T-cell (primary cell): ENCODE measurements at places on chromosomes 4 and X. TPM values are rescaled to one million over a fixed set of nuclear protein-coding genes. Genes with fewer than 3 reads are reported as not detected.
A peak's percentile ranks its signal among the peaks of the same experiment; 100 is the strongest.

Gene GNRHR
- not detected for total RNA-seq

Gene TMSB15A
- not detected for total RNA-seq

Gene AKAP4
- not detected for total RNA-seq

Gene CXCL6
- total RNA-seq: not detected

Gene NDST4
- total RNA-seq: not detected

Gene AWAT2
- not detected for total RNA-seq

Gene PPM1K
- 87.5 TPM for total RNA-seq

Gene FOXR2
- total RNA-seq: not detected

DNA sequence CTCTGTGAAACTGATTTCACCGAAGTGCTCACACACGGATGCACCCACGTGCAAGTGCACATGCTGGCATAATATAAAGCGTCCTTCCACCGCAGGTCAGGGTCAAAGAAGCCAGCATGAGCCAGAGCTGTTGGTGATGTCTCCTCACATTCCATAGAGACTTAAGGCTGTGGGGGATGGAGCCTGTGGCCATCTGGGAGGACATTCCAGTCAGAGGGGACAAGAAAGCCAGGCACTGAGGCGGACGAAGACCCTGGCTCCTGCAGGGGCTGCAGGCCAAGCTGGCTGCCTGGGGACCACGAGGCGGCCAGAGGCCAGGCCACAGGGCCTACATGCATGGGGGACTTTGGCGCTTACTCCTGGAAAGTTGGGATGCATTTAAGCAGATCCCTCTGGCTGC is 7.7 kb downstream of the RNF212 start:
- DNase-seq: no peak

- no peak for DNase-seq
Measured at GRCh38 chr4:14783011-14783877, 219.0 kb upstream of the CPEB2 start.

GRCh38 chr4:41155194-41155830 is 59.0 kb downstream of the APBB2 start:
- no peak for DNase-seq

- no peak for DNase-seq
Measured at GRCh38 chrX:42485601-42486000, 292.4 kb downstream of the PPP1R2C start.

- DNase-seq: no peak
Measured at GRCh38 chr4:102789317-102789717, 28.5 kb upstream of the MANBA start.

DNA sequence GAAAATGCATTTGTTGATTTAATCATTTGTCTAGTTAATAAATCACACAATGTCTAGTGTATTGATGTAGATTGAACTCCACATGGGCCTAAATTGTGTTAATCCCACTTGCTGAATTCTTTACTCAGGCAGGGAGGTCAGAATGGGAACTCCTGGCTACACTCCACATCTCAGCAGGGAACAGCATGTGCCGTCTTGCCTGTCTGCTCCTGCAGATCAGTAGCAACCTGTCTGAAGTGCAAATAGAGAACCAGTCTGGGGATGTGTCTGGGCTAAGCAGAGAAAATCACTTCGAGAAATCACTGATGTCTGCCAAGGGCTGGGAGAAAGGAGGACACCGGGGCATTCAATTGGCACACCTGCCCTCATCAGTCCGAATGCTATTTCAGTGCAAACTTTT is 16.5 kb upstream of the MXRA5 start:
- DNase-seq: no peak

GRCh38 chrX:133838761-133839676 is 146.4 kb downstream of the GPC3 start:
- DNase-seq: peak; percentile 23

DNA sequence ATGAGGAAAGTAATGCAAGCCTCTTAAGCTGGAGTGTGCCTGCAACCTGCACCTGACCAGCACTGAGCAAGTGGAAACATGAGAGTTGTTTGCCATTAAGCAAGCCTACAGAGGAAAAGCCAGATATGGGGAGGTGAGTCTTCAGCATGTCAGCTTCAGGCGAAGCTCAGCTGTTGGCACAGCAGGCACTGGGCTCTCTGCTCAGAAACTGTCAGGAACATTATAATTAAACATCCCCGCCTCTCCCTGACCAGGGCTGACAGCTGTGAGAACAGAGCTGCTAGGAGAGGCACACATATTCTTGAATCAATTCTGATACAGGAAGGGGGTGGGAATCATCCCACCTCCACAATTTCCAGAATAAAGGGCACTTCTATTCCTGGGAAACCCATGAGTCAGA is 19.0 kb upstream of the DCX start:
- DNase-seq: no peak

DNA sequence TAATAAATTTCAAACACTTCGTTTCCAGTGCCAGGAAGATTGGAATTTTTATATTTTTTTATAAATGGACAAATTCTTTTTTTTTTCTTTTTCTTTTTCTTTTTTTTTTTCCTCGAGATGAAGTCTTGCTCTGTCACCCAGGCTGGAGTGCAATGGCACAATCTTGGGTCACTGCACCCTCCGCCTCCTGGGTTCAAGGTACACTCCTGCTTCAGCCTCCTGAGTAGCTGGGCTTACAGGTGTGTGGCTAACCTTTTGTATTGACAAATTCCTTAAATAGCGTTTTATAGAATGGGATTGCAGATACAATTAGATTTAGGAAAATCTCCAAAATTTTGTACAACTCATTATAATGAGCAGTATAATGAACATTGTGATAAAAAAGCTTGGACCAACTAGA is 328.9 kb downstream of the ARHGAP24 start:
- DNase-seq: no peak

DNA sequence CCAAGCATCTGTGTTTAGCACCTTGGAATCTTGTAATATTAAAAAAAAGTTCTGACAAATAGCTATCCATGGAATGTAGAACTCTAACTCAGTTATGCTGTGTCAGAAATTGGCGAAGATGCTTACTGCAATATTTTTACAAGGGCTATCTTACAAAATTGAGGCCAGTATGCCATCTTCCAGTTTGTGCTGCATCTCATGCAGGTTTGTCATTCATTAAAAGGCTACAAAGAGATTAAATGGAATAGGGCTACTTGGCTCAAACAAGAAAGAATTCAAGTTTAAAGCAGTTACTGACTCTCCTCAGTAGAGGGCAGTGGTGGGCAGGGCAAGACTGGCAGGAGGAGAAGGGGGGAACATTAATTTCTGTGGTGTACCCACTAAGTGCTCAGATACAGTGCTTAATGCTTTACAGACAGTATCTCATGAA is 66.5 kb downstream of the SHROOM4 start:
- DNase-seq: no peak

DNA sequence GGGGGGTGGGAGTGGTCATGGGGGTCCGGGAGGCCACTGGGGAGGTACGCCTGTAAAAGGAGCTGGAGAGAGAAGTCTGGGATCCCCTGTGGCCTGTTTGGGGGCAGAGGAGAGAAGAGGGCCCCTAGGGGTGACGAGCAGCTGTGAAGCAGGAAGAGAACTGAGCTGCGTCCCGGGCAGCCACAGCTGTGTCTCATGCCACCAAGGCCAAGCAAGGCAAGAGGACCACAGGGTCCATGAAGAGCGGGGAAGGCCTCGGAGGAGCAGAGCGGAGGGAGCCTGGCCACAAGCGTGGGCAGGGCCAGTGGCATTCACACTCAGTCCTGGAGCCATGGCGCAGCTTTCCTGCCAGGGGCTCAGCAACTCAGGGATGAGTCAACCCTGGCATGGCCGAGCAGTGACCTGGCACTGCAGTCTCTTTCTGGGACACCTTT is 13.6 kb upstream of the NAT8L start:
- no peak for DNase-seq

DNA sequence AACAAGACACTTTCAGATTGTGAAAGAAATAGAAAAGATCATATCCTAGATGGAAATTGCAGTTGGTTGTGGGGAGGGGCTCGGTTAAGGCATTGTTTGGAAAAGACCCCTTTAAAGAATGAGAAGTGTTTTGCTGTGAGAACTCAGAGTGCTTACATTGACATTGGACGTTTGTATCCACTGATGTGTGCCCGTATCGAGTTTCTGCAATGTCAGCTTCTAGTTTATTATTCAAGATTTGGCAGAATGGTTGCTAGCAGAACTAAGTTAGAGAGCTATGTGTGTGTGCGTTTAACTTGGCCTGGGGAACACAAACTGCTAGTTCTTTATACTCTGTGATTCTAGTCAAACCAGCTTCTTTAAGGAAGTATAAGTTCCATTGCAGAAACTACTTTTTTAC is 2702.5 kb downstream of the PCDH7 start:
- no peak for DNase-seq

DNA sequence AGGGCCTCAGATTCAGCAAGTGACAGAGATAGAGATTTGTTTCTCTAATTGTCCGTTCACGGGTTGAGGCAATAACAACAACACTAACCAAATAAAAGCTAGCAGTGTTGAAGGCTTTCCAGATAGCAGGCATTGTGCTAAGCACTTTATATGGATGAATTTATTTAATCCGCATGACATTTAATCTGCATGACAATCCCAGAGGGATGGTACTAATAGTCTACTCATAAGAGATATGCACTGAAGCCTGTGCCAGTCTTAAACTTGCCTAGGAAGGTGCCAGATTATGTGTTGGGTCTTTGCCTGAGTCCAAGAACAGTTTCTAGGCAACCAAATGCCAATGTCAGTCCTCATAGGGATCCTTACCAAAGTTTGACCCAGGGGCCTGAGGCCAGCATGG is 37.7 kb upstream of the FAT1 start:
- no peak for DNase-seq

DNA sequence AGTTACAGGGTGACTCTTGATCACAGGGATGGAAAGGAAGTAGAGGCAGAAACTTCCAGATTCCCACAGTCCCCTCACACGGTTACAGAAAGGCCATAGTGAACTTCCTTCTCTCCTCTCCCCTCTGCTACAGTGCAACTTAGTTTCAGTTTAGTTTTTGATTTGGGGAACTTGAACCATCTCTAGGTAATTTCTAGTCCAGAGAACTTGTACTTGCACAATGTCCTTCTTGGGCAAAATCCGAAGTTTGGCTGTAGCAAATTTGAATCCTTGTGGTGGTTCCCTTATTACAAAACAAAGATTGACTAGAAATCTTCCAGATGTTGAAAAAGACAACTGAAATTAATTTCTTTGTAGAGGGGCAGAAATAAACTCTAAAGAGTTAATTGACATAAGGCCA is 1.2 kb upstream of the BLTP1 start:
- DNase-seq: no peak

GRCh38 chr4:8547912-8548730 is 32.1 kb upstream of the GPR78 start:
- DNase-seq: no peak

DNA sequence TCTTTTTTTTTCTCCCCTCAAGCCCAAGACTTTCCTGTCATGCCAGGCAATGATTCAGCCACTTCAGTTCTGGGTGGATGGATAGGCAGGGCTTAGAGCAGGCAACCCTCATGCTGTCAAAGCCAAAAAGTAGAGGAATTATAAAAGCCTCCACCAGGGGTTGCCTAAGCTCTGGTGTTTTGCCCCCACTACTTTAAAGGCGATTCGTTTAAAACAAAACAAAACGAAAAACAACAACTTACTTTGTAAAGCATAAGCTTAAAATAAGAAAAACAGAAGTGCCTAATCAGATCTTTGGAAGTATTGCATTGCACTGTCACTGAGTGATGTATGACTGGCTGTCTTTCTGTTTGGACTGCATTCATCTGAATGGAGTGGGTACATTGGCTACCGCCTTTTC is 5.3 kb upstream of the IDS start:
- DNase-seq: no peak

GRCh38 chr4:33831442-33832066 is 2412.8 kb downstream of the ARAP2 start:
- no peak for DNase-seq

- DNase-seq: no peak
Measured at GRCh38 chr4:34935739-34936138, 1308.6 kb downstream of the ARAP2 start.

DNA sequence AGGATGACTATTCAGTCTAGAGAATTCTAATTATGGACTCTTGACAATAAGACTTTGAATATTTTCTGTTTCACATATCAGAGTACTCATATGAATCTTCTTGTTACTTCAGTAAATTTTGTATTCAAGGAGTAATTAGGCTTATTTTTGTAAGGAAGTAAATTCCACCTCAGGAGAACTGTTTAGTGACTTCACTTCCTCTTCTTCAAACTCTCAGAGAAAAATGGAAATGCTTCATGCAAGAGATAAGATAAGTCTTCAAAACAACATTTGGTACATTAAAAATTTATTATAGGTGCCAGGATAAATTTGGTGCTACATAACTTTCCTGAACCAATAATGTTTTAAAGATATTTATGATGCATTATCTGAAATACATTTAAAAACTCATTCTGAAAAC is 1421.9 kb downstream of the PCDH7 start:
- no peak for DNase-seq

DNA sequence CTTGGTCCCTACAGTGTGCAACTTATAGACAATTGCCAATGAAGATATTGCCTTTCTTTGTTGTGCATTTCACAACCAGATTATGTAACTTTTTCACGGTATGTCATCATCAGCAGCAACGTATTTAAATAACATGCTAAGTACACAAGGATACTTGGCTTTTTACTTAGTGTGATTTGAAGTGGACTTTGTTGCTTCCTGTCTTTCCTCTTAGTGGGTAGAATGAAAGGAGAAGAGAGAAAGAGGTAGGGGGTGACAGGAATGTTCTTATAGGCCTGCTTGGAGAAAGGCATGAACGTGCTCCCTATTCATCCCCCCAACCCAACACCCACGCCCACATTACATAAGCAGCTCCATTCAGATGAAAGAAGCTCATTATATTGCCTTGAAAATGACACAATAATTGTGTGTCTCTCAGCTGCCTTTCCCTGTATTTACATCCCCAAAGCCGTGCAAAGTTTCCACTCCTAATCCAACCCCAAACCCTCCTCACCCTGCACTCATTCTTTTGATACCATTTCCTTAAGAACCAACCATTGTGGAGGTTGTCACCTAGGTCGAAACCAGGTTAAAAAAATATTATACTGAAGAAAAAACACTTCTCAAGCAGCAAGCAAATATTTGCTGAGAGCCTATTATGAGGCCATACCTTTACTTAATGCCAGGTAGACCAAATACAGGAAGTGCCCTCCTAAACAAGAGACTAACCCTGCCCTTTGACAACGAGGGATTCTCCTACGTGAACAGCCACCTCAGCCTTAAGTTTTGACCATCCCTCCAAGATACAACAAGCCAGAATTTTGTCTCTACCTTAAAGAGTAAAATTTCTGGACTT is 25.2 kb upstream of the GK start:
- DNase-seq: no peak

- DNase-seq: no peak
Measured at GRCh38 chr4:93825551-93826216, 2.9 kb upstream of the ATOH1 start.

DNA sequence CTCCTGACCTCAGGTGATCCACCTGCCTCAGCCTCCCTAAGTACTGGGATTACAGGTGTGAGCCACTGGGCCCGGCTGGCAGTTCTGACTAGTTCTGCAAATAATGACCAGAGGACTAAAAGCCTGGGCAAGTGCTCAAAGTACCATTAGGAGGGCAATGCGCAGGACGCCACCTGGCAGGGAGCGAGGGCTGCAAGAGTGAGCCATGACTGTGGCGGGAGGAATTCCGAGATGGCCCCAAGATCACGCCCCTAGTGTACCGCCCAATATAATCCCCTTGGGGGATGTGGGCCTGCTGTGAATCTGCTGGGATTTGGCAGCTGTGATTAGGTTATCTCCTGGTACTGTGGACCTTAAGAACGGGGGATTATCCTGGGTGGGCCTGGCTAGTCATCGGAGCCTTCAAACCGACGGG is 26.2 kb upstream of the GPR78 start:
- no peak for DNase-seq
